ENCODE measurements at places on chromosomes 4 and X.

- no peak for DNase-seq
Observed at GRCh38 chr4:139933541-139933940, 220.4 kb downstream of the MAML3 start.

- no peak for DNase-seq
Observed at GRCh38 chr4:140257461-140258305, 103.7 kb upstream of the MAML3 start.

DNA sequence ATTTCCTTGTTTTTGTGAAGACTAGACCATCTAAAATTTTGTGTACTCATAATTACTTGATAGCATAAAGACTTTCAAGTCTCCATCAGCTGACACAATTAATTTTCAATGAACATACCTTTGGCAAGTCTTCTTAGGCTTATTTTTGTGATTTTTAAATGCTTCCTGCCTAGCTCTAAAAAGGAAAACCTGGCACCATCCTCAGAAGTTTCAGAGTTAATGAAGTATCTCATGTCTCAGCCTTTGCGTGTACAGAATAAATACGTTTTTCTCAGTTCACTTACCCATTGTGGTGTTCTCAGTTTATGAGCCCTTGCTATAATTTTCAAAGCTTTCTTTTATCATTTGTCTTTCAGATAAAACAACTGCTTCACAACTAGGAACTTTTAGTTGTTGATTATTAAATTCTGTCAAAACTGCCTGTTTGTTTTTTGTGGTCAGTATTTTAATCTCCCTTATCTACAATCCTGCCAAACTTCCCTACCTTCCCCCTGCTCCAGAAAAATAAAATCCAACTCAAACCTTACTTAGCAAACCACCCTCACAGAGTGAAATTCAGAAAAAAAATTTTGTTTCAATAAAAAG lies 21.6 kb downstream of the ADD1 start:
- no peak for DNase-seq

GRCh38 chr4:41305476-41305875 lies 48.7 kb downstream of the UCHL1 start:
- no peak for DNase-seq
